ENCODE measurements at places on chromosomes 4 and X. TPM values are rescaled to one million over a fixed set of nuclear protein-coding genes. Genes with fewer than 3 reads are reported as not detected.

MAMLD1 gene
- 4.8 TPM for total RNA-seq

FOXR2 gene
- not detected for total RNA-seq

GLRA2 gene
- not detected for total RNA-seq

FGF13 gene
- 1.8 TPM for total RNA-seq

MAGEA9B gene
- total RNA-seq, result not detected

IL2 gene
- total RNA-seq, result not detected

AREG gene
- total RNA-seq, result 95.8 TPM

PFKFB1 gene
- total RNA-seq, result not detected

ADGRA3 gene
- total RNA-seq, result 29.2 TPM

PCYT1B gene
- total RNA-seq, result not detected

VAMP7 gene
- 37.4 TPM for total RNA-seq

TKTL2 gene
- total RNA-seq, result not detected

MAGEA12 gene
- total RNA-seq, result not detected

NFXL1 gene
- 8.1 TPM for total RNA-seq

PCDH7 gene
- 35.9 TPM for total RNA-seq

DNAAF6 gene
- not detected for total RNA-seq

MAGEB1 gene
- total RNA-seq, result not detected

MSN gene
- 341 TPM for total RNA-seq

HSFX2 gene
- total RNA-seq, result not detected

FAM156A gene
- 34.8 TPM for total RNA-seq

TXK gene
- 0.92 TPM for total RNA-seq

MAGEC3 gene
- total RNA-seq, result 0.23 TPM

TSR2 gene
- total RNA-seq, result 20.1 TPM

AFM gene
- total RNA-seq, result not detected

KCNIP4 gene
- total RNA-seq, result not detected

NLRP2B gene
- not detected for total RNA-seq

GCNA gene
- total RNA-seq, result 2.2 TPM

CACNA1F gene
- total RNA-seq, result not detected

SEPSECS gene
- total RNA-seq, result 5.2 TPM

KCND1 gene
- total RNA-seq, result 0.32 TPM

NRK gene
- not detected for total RNA-seq

MAGEA2 gene
- not detected for total RNA-seq

ZMAT1 gene
- total RNA-seq, result 0.06 TPM

FHIP1A gene
- 1.3 TPM for total RNA-seq

MEPE gene
- total RNA-seq, result not detected

PDE5A gene
- 1.6 TPM for total RNA-seq

SLC7A11 gene
- total RNA-seq, result 6.1 TPM

GLOD5 gene
- total RNA-seq, result not detected

SFRP2 gene
- total RNA-seq, result not detected

CPE gene
- 2.3 TPM for total RNA-seq

ODAPH gene
- total RNA-seq, result not detected

ADH1C gene
- not detected for total RNA-seq

CLDN22 gene
- not detected for total RNA-seq

GPR34 gene
- not detected for total RNA-seq

SPARCL1 gene
- not detected for total RNA-seq

GAB3 gene
- total RNA-seq, result 12.5 TPM

DDX60 gene
- total RNA-seq, result 7.5 TPM

SPIN2A gene
- 0.17 TPM for total RNA-seq

GAGE2A gene
- total RNA-seq, result not detected

F11 gene
- total RNA-seq, result not detected

CORIN gene
- total RNA-seq, result 1.2 TPM

All from LHCN-M2 (cell line).